ENCODE measurements at places on chromosomes 7 and 10.
A peak's percentile ranks its signal among the peaks of the same experiment; 100 is the strongest.

GRCh38 chr10:49631975-49632374 is 18.1 kb downstream of the CHAT start:
- DNase-seq = no peak

- no peak for DNase-seq
Measured at GRCh38 chr7:128364166-128364870, 2.8 kb upstream of the PRRT4 start.

DNA sequence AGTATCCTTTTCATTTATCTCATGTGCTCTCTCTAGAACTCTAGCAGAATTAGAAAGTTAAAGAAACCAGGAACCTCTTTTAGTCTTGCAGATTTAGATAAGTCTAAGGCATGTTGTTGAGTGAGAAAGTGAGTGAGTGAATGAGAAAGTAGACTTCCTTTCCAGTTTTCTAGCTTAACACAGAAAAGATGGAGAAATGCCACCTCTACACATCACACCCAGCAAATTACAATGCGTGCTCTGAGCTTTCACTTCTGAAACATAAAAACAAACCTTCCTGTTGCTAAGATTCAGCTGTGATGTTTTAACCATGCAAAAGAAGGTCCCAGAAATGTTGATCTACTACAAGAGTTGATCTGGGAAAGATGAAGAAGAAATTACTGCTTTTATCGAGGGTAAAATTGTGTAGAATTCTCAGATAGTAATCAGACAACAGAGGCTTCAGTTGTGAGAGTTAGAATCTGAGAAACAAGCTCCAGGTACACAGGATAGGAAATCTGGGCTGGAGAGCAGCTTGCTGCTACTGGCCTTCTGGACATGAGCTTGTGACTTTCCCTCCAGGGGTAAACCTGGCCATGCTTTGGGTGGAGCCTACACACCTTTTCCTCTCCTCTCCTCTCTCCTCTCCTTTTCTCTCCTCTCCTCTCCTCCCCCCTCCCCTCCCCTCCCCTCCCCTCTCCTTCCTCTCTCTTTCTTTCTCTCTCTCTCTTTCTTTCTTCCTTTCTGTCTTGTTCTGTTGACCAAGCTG is 4.6 kb downstream of the CYP3A5 start:
- no peak for DNase-seq

GRCh38 chr10:36042135-36042534 is 400.0 kb upstream of the FZD8 start:
- DNase-seq = no peak

- no peak for DNase-seq
Measured at GRCh38 chr7:81618396-81619014, 151.3 kb downstream of the HGF start.

- no peak for DNase-seq
Measured at GRCh38 chr7:12069757-12070156, 141.3 kb upstream of the TMEM106B start.

GRCh38 chr10:14617852-14618251 is 156.8 kb downstream of the FAM107B start:
- no peak for DNase-seq

DNA sequence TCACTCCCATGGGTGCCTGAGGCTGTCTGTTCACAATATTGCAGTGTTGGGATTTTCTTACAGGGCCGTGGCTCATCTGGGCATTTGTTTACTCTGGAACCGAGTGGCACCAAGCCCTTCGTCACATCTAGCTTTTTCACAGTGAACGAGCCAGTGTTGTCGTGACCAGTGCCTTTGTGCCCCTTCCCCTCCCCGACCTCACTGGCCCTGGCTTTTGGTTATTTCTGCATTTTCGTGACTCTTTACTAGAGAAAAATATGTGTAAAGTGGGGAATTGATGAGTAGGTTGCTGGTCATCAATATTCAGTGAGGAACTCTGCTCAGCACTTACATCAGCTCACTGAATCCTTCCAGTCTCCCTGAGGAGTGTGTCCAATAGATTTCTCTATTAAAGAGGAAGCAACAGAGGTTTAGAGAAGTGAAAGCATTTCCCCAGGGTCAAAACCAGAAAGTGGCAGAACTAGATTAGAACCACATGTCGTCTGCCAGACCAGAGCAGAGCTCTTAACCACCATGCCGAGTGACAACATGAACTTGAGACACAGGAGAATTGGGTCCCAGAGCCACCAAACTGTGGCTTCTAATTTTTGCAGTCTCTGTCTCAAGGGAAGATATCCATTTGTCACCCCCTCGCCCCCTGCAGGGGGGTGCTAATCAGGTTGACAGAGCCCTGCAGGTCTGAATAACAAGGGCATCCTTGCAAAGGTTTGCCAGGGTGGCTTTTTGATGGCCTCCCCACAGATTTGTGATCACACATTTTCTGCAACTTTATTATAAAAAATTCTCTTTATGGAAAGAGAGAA is 125.3 kb downstream of the CHN2 start:
- no peak for DNase-seq

GRCh38 chr10:91528768-91529167 is 104.1 kb downstream of the PPP1R3C start:
- DNase-seq = no peak

- no peak for DNase-seq
Measured at GRCh38 chr10:93542358-93542791, 24.1 kb upstream of the FFAR4 start.

DNA sequence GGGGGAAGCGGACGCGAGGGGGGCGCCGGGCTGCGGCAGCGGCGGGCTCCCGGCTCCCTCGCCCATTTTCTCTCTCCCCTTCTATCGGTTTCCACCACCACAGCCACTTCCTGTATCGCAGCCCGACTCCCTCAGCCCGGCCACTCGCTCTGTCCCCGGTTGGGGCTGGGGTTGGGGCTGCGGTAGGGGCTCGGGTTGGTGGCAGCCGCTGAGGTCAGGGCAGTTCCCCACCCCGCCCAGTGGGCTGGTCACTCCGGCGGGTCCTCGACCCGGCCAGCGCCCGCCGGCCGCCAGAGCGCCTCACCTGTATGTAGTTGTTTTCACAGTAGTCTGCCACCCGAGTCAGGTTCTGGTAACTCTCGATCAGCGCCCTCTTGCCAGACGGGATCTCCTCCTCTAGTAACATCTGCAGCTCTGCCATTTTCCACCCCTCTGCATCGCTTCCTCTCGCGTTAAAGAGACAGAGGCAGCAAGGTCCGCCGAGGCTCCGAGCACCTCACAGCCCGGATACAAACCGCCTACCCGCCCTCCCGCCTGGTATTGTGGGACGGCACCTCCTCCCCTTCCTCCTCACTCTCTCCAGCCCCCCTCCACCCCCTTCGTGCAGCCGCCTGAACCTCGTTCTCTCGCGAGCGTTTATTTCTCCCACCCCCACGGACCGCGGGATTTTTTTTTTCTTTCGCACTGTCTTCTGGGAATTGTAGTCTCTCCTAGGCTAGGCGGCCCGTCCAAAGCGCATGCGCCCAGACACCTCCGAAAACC is at the start of gene ABI1:
ABI1 (minus strand) TSS at position 516 of the 762 bp plus-strand sequence; CDS start at position 421, 95 bp downstream.
- peak; percentile 97 for DNase-seq

DNA sequence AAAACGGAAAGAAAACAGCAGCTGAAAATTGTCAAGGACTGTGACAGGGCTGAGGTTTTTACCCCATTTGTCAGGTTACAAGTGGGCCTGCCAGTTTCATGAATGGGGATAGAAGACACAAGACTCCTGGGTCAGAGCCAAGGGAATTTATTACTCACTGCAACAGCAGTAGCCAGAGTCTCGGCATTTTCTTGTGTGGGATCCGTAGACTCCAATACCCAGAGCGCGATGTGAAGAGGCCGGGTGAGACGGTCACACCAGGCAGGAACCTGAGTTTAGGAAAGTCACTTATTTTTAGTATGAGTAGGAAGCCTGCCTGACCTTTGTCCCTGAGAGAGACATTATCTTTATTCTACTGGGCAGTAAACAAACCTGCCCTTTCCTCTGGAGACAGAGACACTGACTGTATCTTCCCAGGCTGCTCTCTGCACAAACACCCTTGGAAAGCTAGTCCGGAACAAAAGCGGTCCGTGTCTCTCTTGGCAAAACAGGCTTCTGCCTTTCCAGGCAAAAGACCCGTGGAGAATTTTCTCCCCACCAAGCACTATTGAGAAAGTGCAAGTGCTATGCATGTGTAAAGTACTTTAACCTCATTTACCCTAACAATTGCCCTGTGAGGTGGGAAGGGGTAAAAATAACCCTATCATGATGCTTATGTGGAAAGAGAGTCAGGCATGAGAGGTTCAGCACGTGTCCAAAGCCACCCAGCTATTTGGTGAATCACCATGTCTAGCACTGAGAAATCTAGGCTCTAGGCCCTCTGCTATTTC is 58.4 kb downstream of the JCAD start:
- DNase-seq = no peak

- DNase-seq = peak; percentile 85
Measured at GRCh38 chr10:124744102-124745050, at the start of gene FAM53B. Gene FAM53B, minus strand, starts transcription at chr10:124744378. Its CDS starts 37,665 bp downstream, at chr10:124706713.

- DNase-seq = peak; percentile 71
Measured at GRCh38 chr7:105806592-105807447, 69.6 kb downstream of the ATXN7L1 start.

GRCh38 chr10:4635388-4635787 is 190.6 kb upstream of the AKR1E2 start:
- DNase-seq = no peak

DNA sequence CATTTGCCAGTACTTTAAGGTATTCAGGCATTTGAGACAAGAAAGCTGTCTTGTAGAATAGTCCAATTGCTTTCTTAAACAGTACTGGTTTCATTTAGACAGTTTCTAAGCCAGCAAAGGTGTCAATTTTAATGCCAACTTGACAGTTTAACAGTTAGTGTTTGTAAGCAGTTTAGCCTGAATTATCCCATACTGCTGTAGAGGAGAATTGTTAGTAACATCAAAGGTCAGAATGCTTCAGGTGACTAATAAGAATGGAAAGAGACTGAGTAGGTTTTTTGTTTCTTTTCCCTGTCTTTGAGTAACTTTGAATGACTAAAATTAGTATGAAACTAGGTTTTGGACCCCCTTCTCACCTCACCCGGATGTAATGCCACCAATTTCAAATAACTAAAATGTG is 29.5 kb upstream of the VDAC2 start:
- no peak for DNase-seq

DNA sequence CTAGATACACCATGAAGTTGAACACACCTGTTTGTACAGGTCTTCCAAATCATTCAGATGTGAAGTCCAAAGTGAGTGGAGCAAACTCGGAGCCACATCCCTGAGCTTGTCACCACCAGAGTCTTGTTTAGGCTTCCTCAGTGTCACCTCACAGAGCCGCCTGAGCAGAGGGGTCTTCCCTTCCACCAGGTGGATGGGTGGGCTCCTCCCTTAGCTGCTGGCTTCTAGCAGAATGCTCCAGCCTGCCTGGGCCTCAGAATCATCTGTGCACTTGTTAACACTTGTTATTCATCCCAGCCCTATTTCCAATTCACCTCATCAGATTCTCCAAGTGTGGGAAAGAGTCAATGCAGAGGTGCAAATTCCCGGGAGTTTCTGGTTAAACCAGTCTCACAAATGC is 32.5 kb downstream of the C10orf71 start:
- DNase-seq = no peak

DNA sequence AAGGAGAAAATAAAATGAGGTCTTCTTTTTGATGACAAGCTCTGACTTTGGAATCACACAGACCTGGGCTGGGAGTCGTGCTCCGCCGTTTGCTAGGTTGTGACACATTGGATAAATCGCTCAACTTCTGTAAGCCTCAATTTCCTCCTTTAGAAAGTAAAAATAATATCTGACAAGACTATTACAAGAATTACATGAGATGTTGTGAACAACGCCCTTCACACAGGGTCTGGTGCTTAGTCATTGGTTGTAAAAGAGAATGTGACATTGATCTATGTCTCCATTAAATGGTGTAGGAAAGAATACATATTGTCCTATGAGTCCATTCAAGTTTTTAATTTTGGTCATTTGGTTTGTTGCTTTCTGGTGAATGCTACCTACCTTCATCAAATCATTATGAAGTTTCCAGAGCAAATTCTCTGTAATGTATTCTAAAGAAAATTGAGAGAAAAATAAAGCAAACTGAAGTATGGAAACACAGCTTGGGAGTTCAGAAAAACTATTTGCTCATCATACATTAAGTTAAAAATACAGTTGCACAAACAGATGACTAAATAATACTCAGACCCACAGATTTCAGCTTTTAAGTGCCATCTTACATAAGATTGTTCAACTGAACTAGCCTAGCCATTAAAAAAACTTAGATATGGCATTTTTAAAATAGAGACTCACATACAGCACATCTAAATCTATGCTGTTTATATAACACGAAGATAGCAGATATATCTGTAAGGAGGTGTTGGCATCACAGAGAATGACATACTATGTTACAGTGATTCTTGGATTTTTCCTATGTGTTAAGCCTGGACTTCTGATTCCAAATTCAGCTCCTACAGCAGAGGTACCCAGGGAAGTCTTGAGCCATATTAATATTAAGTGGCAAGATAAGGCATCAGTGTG is 12.3 kb upstream of the ADRB1 start:
- DNase-seq = no peak

DNA sequence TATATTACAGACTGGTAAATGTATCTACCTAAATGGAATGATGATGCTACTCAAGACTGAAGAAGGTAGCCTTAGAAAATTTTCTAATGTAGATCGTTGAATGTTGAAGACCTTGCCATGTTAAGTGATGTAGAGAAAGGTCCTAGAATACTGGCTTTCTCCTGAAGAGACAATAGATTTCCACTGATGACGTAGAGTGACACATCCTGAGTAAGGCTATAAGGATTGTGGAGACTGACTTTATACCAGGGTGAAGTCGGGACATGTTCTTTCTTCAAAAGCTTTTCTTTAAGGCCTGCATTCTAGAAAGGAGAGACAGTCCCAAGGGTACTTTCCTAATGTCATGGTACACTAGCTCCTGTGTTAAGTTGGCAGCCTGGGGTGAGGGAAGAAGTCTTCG is 58.6 kb downstream of the PCDH15 start:
- DNase-seq = no peak

- DNase-seq = no peak
Measured at GRCh38 chr7:143929224-143929920, 5.7 kb upstream of the OR2F2 start.

- no peak for DNase-seq
Measured at GRCh38 chr10:78991187-78991586, 77.6 kb upstream of the ZMIZ1 start.

DNA sequence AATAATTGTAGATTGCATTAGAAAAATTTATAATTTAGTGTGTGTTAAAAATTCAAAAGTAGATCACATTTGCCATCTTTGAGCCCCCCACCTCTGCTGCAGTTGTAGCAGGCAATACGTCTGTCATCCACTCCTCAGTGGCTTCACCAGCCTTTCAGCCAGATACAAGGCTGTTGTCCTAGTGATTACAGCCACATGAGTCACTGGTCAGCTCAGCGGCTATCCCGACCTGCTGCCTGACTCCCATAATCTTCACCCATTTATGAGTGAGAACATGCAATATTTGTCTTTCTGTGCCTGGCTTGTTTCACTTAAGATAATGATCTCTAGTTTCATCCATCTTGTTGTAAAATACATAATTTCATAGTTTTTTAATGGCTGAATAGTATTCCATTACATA is 9.2 kb downstream of the OR2A5 start:
- no peak for DNase-seq

DNA sequence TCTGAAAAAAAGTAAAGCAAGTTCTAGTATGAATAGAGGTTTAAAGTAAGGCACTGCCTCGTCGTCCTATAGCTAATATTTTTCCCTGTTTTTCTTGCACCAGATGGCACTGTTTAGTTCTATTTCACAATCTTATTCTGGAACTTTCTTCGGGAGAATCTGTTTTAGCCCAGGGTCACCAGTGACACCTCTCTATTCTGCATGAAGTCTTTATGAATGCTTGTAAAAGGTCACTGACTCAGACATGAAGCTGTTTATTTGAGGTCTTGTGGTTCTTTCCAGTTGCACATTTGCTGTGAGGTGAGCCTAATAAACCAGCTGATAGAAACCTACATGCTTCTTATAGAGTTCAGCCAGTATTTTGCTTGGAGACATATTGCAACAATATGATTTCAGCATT is 444.3 kb downstream of the AUTS2 start:
- DNase-seq = no peak

GRCh38 chr10:88428442-88428841 is 154.7 kb downstream of the RNLS start:
- no peak for DNase-seq
